ENCODE measurements at places on chromosomes 2 and 18.

GRCh38 chr18:79239631-79240030, 156.1 kb upstream of the NFATC1 start:
- no peak for DNase-seq

GRCh38 chr2:216571178-216571908, 61.9 kb upstream of the IGFBP2 start:
- DNase-seq = no peak

DNA sequence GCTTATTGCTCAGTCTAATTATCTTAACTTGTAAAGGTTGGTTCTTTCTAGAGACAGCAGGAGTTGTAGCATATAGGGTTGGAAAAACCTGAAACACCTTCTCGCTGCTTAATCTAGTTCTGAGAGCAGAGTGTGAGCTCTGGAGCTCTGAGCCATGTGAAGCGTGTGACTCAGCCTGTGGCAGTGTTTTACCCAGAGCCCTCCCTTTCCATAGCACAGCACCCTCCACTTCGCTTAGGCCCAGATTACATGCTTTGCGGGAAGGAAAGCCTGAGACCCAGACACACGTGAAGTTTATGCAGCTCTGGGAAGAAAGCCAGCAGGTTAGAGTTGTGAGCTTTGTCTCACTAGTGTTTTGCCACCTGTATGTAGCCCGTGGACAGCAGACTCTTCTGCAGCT, 74.5 kb downstream of the INPP4A start:
- no peak for DNase-seq

- DNase-seq = no peak
Observed at GRCh38 chr2:69095305-69095704, 82.3 kb downstream of the ANTXR1 start.

DNA sequence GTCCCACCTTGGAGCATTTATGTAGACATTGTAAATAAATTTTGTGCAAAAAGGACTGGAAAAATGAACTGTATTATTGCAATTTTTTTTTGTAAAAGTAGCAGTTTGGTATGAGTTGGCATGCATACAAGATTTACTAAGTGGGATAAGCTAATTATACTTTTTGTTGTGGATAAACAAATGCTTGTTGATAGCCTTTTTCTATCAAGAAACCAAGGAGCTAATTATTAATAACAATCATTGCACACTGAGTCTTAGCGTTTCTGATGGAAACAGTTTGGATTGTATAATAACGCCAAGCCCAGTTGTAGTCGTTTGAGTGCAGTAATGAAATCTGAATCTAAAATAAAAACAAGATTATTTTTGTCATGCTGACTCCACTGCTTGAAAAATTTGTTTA, 137.5 kb downstream of the MEIS1 start:
- no peak for DNase-seq

- DNase-seq = no peak
Observed at GRCh38 chr2:156110890-156111289, 221.6 kb downstream of the NR4A2 start.

DNA sequence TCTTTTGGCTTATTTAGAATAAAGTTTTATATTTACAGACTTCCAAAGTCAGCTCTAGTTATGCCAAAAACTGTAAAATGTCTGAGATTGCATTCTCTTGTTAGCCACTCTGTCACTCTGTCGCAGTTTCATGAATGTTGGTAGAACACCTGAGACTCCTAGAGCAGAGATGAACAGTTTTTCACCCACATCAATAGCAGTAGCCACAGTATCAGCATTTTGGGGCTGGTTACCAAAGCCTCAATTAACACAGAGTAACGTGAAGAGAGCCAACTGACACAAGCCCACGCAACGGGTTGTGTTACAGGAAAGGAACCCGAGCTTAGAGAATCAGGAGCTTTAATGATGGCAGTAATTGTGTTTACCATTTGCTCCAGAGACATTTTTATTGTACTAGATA, 443.0 kb upstream of the SLC39A10 start:
- DNase-seq = no peak

DNA sequence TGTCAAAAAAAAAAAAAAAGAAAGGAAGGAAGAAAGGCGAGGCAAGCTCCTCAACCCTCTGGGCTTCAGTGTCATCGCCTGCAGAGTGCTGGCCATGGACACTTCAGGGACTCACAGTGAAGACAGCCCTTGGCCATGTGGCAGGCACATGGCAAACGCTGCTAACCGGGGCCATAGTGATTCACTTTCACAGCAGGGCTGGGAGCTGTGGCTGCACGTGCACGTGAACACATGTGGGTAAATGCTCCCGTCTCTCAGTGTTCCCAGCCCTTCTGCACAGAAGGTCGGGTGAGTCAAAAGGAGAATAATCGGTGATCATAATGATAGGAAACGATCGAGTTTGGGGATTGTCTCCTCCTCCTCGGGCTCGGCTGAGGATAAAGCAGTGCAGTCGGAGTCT, 46.1 kb upstream of the UBE2F start:
- DNase-seq = no peak

Measured in iPS DF 19.7 (cell line).